ENCODE measurements at places on chromosomes 3 and 15.
A peak's percentile ranks its signal among the peaks of the same experiment; 100 is the strongest.

DNA sequence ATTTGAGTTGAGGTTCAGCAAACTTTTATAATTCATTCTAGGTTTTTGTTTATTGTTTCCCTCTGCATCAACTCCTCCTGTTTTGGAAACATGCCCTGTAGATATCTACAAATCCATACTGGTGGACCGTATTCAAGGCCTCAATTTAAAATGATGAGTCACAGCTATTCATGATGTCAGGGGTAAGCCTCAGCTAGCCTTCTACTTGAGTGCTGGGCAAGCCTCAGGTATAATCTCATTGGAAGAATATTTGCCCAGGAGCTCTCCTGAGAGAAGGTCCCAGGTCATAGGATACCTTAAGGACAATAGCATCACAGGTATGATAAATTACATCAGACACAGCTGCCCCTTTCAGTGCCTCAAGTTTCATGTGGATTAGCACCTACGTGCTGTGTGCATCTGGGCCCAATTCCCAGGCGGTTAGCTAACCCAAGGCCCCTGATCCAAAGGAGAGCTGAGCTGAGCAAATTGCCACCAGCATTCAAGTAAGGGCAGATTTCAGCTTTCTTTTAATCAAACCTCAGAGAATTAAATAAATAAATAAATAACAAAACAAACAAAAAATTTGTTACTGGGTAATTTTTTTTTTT is 87.5 kb downstream of the KCNMB2 start:
- no peak for DNase-seq

- DNase-seq: no peak
Measured at GRCh38 chr3:154486949-154487348, 57.0 kb upstream of the GPR149 start.

- DNase-seq: no peak
Measured at GRCh38 chr3:99071096-99071495, 169.6 kb upstream of the DCBLD2 start.

DNA sequence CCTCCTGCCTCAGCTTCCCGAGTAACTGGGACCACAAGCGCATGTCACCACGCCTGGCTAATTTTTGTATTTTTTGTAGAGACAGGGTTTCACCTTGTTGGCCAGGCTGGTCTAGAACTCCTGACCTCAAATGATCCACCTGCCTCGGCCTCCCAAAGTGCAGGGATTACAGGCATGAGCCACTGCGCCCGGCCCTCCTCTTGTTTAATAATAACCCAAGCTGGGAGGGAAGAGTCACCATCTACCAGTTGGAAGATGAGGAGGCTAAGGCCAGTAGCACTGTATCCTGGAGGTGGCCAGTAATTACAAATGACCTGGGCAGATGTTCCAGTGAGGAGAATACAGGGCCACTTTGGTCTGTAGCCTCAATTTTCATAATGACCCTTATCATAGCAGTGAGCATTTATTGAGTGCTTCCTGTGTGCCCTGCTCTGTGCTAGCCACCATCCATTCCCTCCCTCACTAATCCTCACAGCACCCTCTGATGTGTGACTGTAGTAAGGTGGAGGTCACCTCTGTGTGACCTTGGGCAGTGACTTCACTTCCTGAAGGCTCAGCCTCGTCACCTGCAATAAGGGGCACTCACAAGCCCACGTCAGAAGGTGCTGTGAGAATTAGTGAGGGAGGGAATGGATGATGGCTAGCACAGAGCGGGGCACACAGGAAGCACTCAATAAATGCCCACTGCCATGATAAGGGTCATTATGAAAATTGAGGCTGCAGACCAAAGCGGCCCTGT is 64.2 kb downstream of the ABTB1 start:
- no peak for DNase-seq

DNA sequence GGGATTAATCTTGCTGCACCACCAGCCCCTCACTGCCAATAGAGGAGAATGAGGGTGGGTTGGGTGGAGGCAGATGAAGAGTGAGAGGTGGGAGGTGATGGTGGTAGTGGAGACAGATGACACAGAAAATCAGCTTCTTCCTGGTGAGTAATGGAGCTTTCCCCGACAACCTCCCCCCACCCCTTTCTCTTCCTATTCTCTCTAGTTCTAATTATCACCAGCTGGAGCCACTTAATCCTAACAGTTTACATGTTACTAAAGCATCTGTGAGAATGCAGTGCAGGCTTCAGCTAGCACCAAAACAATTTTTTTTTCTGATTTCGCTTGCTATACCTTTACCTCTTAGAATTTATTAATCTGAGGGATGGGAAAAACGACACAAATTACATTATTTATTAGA is 116.1 kb upstream of the DNAJC19 start:
- no peak for DNase-seq

- DNase-seq: no peak
Measured at GRCh38 chr3:104768886-104769285, 597.8 kb upstream of the ALCAM start.

DNA sequence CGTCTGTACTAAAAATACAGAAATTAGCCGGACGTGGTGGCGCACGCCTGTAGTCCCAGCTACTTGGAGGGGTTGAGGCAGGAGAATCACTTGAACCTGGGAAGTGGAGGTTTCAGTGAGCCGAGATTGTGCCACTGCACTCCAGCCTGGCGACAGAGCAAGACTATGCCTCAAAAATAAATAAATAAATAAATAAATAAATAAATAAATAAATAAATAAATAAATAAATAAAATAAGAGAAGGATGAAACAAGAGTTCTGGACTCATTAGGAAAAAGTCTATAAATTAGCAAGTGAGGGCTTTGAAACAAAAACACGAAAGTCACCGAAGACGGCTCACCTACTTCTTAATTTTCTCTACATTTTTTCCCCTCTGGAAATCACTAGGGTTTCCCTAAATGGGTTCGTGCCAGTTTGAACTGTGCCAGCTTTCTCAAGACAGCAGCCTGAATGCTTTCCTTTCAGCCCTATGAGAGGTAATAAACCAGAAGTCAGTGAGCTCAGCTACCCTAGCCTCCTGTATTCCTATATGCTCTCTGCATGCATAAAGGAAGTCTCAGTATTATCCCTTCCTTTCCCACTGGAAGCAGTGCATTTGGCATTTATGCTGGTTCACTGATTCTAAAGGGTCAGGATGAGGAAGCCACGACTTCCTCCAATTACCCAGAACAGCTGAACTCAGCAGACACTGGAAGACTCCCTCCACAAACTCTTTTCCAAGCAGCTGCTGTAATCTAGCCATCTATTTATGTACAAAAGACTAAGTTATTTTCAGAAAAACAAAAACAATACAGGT is 266.9 kb downstream of the ZBBX start:
- DNase-seq: no peak

DNA sequence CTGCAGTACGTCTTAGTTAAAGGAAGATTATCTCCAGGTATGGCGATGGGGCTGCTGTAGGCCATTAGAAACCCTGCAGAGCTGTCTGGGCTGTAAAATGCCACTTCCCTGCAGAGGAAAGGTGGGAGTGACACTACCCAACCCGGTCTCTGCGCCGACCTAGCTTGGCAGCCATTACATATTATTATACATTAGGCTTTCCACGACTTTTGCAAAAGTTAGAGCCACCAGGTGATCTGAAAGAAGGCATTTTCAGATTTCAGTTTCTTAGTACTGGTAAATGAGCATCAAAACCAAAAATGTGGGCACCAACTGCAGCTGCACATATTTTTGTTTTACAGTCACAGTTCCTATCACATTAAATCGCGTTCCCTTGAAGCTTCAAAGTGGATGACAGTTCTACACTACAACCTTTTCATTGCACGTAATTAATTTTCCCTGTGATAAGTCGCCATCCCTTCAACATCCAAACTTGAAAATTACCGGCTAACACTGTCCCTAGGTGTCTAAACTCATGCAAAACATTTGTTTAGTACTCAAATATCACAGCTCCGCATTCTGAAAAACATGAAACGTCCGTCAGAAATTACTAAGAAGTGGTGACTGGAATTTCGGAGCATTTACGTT is 81.4 kb upstream of the CHD2 start:
- DNase-seq: no peak

DNA sequence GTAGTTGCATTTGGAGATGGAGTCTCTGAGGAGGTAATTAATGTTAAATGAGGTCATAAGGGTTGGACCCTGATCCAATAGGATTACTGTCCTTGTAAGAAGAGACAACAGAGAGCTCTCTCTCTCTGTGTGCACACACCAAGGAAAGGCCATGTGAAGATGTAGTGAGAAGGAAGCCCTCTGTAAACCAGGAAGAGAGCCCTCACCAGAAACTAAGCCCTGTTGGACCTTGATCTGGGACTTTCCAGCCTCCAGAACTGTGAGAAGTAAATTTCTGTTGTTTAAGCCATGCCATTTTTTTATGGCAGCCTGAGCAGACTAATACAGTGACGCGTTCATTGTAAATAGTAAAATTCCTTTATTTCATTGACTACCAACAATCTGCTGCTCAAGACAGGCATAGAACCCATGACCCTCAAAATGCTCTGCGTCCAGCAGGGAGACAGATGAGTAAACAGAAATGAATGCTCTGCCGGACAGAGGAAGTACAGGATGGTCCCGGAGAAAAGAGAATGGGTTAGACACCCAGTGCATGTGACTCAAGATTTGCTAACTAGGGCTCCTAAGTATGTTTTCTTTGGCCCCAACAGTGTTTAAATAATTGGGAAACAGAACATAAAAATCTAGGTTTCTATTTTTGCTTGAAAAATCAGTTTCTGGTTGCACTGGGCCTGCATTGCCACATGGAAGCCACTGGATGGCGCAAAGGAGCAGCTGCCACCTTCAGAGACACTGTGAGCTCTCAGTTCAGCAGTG is 37.9 kb upstream of the TNFAIP8L3 start:
- DNase-seq: no peak

DNA sequence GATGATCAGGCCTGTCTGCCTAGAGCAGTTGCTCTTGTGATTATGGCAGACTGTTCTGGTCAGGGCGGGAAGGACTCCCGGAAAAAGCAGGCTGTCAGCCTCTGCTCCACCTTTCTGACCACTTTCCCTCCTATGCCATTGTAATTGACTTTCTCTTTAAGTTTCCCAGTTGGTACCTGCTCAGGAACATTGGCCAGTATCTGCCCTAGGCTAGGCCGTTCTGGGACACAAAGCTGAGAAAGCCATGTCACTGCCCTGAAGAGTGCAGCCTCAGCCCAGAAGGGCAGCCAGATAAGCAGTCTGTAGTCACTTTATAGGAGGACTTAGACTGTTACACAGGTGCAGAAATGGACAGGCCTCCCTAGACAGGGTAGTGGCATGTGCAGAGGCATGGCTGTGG is 80.8 kb downstream of the CLSTN2 start:
- DNase-seq: no peak

GRCh38 chr15:69081310-69082004 is 67.0 kb downstream of the NOX5 start:
- DNase-seq: peak; percentile 87

DNA sequence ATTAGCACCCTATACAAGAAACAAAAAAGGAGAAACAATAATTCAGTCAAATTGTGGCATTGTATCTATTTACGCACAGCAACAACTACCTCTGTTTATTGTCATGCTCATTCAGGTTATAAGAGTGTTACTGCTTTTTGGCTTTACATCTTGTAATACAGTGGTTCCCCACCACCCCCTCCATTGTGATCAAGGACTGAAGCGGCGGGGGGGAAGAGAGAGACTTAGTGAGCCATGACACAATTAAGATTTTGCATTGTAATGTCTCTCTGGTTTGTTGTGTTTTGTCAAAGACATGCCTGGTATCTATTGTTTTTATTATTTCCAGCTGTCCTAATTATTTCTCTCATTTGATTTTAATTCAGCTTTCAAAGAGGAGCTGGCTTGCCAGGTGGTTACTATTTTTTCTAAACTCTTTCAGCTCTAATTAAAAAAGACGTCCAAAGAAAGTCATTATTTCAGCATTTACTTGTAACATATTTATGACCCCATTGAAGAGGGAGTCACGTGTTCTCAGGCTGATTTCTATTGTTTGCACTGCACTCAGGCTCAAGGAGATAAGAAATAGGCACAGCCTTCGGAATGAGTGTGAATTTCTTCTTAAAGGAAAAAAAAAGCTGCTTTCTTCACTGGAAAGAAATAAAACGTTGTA is 234.4 kb upstream of the TBL1XR1 start:
- no peak for DNase-seq

DNA sequence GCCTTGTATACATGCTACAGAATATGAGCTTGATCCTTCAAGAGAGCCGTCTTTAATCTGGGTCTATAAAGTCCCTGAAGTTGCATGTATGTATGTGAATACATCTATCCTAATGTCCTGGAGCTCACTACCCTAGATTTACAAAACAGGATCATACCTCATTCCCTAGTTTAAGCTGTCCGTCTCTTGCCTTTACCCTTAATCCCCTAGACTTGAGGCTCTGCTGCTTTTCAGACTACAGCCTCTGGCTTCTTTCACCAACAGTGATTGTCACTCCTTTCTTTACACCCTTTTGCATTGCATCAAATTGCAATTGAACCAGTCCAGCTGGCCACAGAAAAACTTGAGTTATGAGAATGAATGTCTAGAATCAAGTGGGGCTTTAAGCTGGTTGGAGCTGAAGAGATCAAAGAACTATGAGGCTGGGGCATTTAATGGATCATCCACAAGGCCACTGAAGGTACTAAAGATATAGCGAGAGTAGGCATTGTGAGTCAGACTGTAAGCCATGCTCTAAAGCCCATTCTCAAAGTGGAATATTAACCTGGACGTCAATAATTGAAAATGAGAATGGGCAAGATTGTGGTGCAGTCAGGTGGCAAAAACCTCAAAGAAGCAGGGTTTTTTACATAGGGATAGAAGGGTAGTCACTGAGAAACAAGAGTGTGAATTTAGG is 12.3 kb upstream of the PLD1 start:
- DNase-seq: no peak

DNA sequence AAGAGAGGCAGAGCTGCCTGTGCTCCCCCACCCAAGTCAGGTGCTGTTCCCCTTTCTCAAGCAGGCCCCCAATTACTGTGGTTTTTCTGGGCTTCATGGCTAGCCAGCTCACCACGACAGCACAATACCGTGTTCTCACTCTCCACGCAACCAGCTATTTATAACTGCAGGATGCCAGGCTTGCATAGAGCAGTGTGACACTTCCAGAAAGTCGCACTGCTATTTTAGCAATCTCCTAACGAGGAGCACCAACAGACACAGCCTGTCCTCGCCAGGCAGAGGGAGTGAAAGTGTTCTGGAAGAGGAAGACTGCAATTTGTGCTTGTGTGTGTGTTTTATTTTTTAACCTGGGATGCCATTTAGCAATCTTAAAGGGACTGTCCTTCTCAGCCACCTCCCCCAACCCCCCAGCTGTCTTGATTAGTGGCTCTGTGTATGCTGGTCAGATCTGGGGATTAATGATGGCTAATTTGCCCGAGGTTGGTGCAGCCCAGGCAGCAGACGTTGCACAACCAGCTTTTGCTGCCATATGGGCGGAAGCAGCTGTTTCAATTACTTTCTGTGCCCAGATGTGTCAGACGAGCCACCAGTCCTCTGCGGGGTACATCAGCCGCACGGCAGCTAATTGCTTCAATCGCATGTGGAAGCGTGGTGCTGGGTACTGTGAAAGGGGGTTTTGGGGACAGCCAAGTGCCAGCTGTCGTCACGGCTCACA is 268.0 kb upstream of the ARRDC4 start:
- no peak for DNase-seq

GRCh38 chr15:44501768-44502366 is 35.1 kb upstream of the EIF3J start:
- DNase-seq: no peak
